ENCODE measurements at places on chromosomes 7 and 10.

GRCh38 chr7:13117103-13117502, 429.7 kb downstream of the ARL4A start:
- DNase-seq, result no peak

- DNase-seq, result no peak
Measured at GRCh38 chr7:2014391-2015241, 218.1 kb downstream of the MAD1L1 start.

DNA sequence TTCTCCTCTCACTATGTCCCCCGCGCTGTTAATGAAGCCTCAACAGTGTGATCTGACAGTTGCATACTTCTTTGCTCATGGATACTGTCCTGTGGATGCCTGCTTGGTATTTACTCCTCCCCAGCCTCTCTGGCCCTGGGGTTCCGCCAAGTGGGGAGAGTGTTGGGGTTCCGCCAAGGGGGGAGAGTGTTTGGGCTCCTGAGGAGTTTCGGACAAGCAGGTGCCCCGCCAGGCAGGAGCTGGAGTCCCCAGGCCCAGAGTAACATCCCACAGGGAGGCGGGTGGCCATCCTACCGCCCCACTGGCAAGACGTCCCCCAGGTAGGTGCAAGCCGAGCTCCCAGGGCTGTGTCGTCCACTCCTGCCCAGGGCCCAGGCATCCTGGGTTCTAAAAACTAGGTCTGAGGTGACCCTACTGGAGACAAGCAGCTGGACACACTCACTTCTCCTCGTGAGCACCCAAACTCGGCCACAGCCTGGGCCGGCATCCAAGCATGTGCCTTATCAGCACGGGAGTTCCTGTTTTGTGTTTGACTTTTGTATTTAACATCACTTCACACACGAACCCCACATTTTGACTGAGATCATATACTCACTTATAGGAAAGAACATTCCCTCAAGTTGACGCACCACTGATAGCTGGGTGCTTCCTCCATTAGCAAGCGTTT, 34.2 kb downstream of the CAMK2B start:
- no peak for DNase-seq

GRCh38 chr10:47092831-47093230, 181.6 kb downstream of the PTPN20 start:
- DNase-seq, result no peak

DNA sequence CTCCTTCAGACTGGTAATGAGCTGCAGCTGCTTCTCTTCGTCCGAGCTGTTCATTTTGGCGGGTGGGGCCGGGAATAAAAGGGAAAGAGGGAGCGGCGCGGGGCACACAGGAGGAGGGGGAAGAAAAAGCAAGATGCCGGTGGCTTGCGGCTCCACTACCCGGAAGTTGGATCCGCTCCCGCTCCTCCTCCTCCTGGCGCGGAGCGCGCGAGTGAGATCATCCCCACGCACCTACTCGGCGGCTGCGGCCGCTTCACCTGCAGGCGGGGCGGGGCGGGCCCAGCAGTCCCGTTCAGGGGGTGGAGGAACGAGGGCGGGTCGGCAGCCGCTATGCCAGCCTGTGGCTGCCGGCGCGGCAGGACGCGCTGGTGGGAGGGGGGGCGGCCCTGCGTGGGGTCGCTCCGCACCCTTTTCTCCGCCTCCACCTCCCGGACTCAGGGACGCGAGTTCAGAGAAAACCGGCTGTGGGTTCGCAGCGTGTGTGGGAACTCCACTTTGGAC, at the start of gene SHTN1:
Gene SHTN1, minus strand, starts transcription at position 162 of the 501 bp plus-strand sequence. Its CDS starts 108 bp downstream, at position 54.
- DNase-seq, result peak; percentile 7

- DNase-seq, result no peak
Measured at GRCh38 chr7:78296046-78296597, 497.5 kb downstream of the PHTF2 start.

All from CD4-positive, alpha-beta T cell treated with Interleukin-4 for 4 hours (primary cell).